SJCRH30 (cell line): ENCODE measurements at places on chromosomes 2 and 18. TPM values are rescaled to one million over a fixed set of nuclear protein-coding genes. Genes with fewer than 3 reads are reported as not detected.

DNA sequence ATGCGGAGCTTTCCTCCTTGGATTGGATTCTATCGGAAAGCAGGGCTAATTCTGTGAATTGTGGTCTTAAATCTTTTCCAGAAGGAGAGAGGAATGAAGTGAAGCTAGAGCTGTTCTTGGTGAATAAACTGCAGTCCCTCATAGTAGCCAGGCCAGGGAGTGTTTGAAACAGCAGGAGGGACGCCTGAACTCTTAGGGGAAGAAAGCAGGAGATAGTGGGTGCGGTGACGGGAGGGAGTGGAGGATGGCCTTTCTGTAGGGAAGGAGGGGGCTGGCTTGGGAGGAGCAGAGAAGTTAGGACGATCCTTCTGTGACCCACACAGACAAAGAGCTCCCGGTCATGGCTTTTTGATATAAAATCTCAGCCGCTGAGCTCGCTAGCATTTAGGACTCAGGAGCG is 47.5 kb upstream of the KCNF1 start:
- no peak for DNase-seq

DNA sequence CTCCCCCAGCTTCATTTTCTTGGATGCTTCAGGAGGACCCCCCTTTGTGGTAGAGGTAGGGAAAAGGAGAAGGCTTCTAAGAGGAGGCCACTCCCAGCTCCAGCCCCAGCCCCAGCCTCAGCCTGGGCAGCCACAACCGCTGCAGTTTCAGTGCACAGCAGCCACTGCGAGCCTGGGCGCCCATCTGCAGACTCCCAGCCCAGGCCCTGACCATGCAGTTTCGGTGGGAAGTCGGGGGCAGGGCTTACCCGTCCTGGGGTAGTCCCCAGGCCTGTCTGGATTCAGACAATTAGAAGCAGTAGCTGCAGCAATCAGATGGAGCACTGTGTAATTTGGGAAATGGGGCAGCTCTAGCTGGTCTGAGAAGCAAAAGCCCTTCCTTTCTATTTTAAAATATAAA is 28.6 kb downstream of the ITM2C start:
- no peak for DNase-seq

DNA sequence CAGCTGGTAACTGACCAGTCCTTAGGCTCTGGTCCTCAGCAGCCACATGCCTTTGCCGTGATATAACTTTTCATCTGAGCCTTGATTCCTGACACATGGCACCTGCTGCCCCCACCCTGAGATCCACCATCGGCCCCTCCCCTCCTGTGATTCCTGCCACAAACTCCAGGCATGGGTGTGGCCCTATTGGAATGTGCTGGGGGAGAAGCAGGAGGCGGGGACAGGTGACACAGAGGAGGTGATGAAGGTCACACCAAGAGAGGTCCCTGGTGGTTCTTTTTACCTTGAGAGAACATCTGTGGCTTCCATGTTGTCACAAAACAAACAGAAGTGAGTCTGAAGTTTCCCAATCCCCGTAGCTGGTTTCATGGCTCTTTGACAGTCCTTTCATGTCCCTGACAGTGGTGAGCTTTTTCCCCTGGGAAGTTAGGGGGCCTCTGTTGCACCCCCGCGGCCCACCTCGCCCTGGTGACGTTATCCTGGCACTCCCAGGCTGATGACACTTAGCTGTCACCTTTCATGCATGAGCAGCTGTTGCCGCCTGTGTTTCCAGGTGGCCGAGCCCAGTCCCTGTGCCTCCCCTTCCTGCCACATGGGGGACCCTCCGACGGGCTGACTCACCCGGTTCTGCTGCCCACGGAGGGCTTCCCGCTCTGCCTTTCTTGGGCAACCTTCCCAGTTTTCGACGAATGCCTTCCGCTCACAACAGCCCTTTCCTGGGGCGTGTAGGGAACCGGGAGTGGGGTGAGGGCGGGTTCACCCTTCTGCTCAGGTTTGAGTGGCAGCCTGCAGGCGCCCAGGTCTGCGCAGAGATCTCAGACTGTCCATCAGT is 66.3 kb upstream of the GLI2 start:
- peak; percentile 76 for DNase-seq

- no peak for DNase-seq
Observed at GRCh38 chr2:220665108-220665471, 907.0 kb downstream of the EPHA4 start.

DNA sequence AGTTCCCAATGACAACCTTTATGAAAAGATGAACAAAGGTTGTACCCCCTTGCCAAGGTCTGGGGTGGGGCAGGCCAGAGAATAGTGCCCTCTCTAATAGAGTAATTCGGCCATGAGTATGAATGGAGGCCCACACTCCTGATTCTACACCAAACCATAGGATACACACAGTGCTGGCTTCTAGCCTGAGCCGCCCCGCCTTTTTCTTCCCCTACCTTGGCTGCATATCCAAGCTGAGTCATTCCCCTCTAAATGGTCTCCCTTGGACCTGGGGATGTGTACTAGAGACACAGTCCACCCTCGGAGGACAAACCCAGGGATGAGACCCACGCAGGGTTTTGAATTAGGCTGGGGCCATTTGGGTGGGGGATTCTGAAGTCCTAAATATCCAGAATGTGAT is 107.2 kb upstream of the CAPN13 start:
- DNase-seq, result no peak

GRCh38 chr2:59233920-59234319 is 992.8 kb upstream of the FANCL start:
- DNase-seq, result no peak

GRCh38 chr2:217512728-217513127 is 490.1 kb downstream of the TNS1 start:
- DNase-seq, result no peak

The REG3A gene
- total RNA-seq, result not detected in 2 replicates

The HTR2B gene
- total RNA-seq, result 0.15 and 0.32 TPM in 2 replicates
